ENCODE measurements at places on chromosomes 7 and 10. TPM values are rescaled to one million over a fixed set of nuclear protein-coding genes. Genes with fewer than 3 reads are reported as not detected.

The KLF14 gene
- 0.30 TPM for total RNA-seq

The TYW1B gene
- total RNA-seq: 7.6 TPM

The FXYD4 gene
- total RNA-seq: not detected

The SDK1 gene
- total RNA-seq: 5.7 TPM

The C10orf105 gene
- total RNA-seq: 0.45 TPM

The WAPL gene
- 26.0 TPM for total RNA-seq

The ING3 gene
- 16.8 TPM for total RNA-seq

The C1GALT1 gene
- 14.9 TPM for total RNA-seq

The UNCX gene
- total RNA-seq: not detected

The CDNF gene
- total RNA-seq: 2.7 TPM

The SLC16A9 gene
- total RNA-seq: 19.7 TPM

The ANLN gene
- 4.6 TPM for total RNA-seq

DNA sequence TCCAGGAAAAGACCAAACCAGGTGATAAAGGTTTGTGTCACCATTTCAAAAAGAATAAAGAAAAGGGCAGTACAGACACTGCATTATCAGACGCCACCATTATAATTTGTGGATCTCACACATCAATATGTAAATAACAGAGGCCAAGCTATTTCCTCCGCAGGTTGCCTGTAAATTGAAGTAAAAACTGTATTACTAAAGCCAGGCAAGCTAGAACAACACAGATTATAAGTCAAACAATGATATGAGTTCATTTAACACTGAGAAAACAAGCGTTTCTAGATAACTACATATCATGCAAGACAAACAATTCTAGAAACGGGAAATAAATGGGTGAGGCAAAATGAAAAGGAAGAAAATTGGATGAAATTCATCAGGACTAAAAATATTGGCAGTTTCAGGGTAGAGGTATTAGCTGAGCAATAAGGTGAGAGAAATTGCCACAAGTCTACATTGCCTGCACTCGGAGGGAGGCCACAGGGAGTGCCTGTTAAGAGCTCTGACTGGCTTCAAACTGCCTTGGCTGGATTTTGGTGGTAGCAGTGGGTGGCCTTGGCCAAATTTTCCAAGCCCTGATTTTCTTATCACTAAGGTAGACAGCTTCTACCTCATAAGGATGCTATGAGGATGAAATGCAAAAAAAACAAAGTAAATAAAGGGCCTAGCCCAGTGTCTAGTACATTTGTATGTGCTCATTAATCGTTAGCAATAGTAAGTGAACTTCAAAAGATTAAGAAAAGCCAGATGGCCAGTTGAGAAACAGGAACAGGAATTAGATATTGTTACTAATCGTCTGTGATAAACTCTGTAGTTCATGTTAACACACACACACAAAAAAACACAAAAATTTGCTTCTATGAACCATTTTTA is 240.0 kb upstream of the NFE2L3 start:
- H3K4me3 ChIP-seq: no peak overlapping the region
- DNase-seq: no peak
- H3K27me3 ChIP-seq: no peaks in the 10 kb centered on the region
- no peaks in the 10 kb centered on the region for H3K36me3 ChIP-seq
- no peak overlapping the region for H3K27ac ChIP-seq
- no peaks in the 10 kb centered on the region for H3K4me1 ChIP-seq

DNA sequence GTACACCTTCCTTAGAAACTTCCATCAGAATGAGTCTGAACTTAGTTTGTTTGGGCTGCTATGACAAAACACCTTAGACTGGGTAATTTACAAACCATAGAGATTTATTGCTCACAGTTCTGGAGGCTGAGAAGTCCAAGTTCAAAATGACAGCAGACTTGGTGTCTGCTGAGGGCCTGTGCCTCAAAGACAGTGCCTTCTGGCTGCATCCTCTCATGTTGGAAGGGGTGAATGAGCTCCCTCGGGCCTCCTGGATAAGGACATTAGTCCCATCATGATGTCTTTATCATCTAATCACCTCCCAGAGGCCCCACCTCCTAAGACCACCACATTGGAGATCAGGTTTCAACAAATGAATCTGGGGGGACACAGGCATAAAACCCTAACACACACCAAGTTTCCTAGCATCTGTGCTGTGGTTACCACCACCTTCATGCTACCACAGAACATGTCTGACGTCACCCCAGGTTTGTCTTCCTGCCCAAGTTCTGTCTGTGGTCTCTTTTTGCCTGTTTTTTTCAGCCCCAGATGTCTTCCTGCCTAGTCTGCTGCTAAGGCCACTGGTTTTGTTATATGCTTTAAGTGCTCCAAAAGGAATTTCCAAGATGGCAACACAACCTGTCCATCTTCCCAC is 150.9 kb upstream of the COBL start:
- no peak for DNase-seq
- H3K27me3 ChIP-seq: no peaks in the 10 kb centered on the region
- H3K27ac ChIP-seq: no peak overlapping the region
- peaks cover 7% of the 10 kb centered on the region for H3K4me1 ChIP-seq
- no peak overlapping the region for H3K4me3 ChIP-seq

GRCh38 chr10:68202960-68203353 is 29.0 kb downstream of the ATOH7 start:
- H3K27ac ChIP-seq: no peak overlapping the region
- no peaks in the 10 kb centered on the region for H3K27me3 ChIP-seq
- no peak for DNase-seq
- no peaks in the 10 kb centered on the region for H3K36me3 ChIP-seq

DNA sequence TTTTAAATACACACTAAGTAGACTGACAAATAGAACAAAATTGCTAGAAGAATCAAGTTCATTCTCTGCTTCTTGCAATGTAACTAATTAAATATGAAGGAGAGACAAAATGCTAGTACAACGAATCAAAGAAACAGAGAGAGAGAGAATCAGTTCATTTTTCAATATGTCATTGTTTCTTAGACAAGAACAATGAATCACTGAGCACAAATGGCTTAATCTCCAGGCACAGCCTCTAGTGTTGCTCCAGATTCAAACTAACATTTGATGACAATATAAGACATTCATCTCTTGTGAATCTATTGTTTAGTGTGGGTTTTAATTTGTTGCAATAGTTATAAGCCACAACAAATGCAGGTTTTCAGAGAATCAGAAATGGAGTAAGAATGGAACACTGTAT is 357.4 kb upstream of the TMEM229A start:
- no peaks in the 10 kb centered on the region for H3K36me3 ChIP-seq
- H3K4me3 ChIP-seq: no peak overlapping the region
- no peak overlapping the region for H3K27ac ChIP-seq
- H3K27me3 ChIP-seq: no peaks in the 10 kb centered on the region
- DNase-seq: no peak

DNA sequence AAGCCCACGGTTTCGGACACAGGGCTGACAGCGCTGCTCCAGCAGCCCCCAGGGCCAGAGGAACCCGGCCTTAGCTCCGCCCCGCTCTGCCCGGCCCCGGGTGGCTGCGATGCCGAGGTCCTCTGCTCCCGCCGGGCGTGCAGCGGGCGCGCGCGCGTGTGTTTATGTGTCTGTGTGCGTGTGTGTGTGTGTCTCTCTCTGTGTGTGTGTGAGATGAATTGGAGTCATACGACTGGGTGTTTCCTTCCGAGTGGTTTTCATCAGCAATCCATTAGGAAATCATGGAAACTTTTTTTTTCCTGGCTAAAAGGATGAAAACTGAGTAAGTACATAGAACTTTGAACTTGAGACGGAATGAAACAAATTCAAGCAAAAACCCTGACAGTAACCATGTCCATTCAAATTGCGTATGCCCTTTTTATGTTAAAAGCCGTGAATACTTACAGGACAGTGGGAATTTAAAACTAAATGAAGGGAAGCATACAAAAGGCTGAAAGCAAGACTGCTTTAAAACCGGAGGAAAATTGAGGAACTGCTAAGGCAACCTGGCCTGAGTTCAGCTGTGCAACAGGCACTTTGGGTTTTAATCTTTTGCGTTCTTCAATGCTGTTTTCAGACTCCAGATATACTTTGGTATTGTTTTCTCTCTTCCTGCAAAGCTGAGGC is at the start of gene CPED1:
TSS of gene CPED1 (plus strand) at position 121 of the 666 bp plus-strand sequence. CDS start 911 bp downstream, outside the sequence.
- peak within 1 kb of the TSS; percentile 79 for H3K27ac ChIP-seq
- H3K4me3 ChIP-seq: peak within 1 kb of the TSS; percentile 43
- peaks cover 3% of the 10 kb centered on the region for H3K4me1 ChIP-seq
- no peaks in the 10 kb centered on the region for H3K27me3 ChIP-seq
- no peaks in the 10 kb centered on the region for H3K36me3 ChIP-seq

DNA sequence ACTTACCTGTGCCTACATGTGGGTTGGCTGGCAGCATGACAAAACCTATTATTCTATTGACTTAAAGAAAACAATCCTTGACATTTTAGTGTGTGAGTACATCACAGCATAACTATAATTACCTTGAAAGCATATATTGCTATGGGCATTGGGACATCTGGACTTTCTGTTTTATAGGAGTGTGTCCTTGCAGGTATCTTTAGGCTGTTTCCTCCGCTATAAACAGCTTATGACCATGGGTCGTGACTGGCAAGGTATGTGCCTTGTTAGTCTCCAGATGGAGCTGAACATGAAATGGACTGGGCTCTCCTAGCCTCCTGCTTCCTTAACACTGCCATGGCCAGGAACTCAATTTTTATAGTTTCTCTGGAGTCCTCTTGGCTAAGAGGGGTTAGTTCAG is 317.4 kb upstream of the COBL start:
- H3K27ac ChIP-seq: no peak overlapping the region
- H3K36me3 ChIP-seq: no peaks in the 10 kb centered on the region
- H3K4me3 ChIP-seq: no peak overlapping the region
- no peaks in the 10 kb centered on the region for H3K4me1 ChIP-seq
- DNase-seq: no peak

GRCh38 chr10:124008681-124009080 is 84.7 kb downstream of the CHST15 start:
- H3K27ac ChIP-seq: no peak overlapping the region
- H3K36me3 ChIP-seq: no peaks in the 10 kb centered on the region
- peaks cover 10% of the 10 kb centered on the region for H3K4me1 ChIP-seq
- no peak overlapping the region for H3K4me3 ChIP-seq
- DNase-seq: no peak

- H3K36me3 ChIP-seq: no peaks in the 10 kb centered on the region
- no peak overlapping the region for H3K4me3 ChIP-seq
- no peak for DNase-seq
- no peak overlapping the region for H3K27ac ChIP-seq
- peaks cover 8% of the 10 kb centered on the region for H3K4me1 ChIP-seq
- H3K27me3 ChIP-seq: no peaks in the 10 kb centered on the region
These were observed 28.6 kb downstream of the MTURN start for GRCh38 chr7:30163231-30163894.

DNA sequence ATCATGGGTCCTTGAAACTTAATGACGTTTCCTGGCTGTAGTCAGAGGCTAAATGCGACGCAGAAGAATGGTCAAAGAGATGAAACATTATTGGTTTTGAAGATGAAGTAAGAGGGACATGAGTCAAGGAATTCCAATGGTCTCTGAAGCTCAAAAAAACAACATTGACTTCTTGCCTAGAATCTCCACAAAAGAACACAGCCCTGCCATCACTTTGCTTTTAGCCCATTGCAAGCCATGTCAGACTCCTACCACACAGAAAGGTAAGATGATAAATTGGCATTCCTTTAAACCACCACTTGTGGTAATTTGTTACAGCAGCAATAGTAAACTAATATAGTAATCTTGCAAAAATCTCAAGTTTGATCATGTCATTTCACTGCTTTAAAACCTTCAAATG is 109.4 kb downstream of the TMEM26 start:
- no peaks in the 10 kb centered on the region for H3K4me1 ChIP-seq
- H3K27ac ChIP-seq: no peak overlapping the region
- H3K4me3 ChIP-seq: no peak overlapping the region

DNA sequence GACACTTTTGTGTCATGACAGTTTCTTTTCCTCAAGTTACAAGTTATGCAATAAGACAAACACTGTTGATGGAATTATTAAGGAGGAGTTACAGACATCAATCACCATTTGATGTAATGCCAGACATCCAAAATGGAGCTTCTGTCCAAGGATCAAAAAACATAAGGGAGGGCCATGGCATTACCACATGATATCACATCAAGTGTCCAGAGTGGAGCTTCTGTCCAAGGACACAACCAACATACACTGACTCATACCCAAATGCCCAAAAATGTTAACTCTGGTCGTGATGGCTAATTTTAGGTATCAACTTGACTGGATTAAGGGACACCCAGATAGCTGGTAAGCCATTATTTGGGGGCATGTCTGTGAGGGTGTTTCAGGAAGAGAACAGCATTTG is 140.4 kb downstream of the DOCK4 start:
- peaks cover 18% of the 10 kb centered on the region for H3K4me1 ChIP-seq
- no peaks in the 10 kb centered on the region for H3K27me3 ChIP-seq
- no peak for DNase-seq
- H3K4me3 ChIP-seq: no peak overlapping the region
- no peaks in the 10 kb centered on the region for H3K36me3 ChIP-seq

DNA sequence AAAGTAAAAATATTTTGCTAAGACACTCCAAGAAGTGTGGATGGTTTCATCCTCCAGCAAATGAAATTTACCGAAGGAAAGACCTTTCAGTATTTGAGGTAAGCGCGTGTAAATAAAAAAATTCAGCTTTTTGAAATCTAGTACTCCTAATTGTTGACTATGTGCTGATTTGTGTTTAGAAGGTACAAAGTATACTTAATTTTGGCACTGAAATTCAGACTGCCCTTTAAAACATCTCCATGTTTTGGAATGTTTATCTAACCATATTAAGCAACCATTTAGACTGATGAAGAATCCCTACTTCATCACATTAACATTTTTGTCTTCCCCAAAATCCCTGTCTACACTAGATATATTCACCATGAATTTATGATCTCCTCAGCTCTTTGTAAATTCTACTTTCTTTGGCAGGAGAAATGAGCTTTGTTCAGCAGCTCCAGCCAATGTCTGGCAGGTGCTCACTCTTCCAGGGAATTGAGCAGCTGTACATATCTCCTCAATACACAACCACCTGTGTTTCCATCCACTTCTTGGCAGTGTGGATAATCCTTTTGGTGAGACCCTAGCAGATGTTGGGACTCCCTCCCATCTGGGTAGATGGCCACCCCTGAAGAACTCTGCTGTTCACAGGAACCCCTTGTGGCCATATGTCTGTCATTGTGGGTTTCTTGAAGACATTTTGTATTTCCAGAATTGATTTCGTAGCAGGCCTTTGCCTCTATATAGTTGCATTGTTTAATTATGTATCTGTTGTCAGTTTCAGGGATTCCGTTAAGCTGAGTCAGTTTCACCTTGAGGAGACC is 129.4 kb upstream of the SAMD8 start:
- no peaks in the 10 kb centered on the region for H3K36me3 ChIP-seq
- no peaks in the 10 kb centered on the region for H3K27me3 ChIP-seq
- no peaks in the 10 kb centered on the region for H3K4me1 ChIP-seq
- DNase-seq: no peak
- no peak overlapping the region for H3K4me3 ChIP-seq

DNA sequence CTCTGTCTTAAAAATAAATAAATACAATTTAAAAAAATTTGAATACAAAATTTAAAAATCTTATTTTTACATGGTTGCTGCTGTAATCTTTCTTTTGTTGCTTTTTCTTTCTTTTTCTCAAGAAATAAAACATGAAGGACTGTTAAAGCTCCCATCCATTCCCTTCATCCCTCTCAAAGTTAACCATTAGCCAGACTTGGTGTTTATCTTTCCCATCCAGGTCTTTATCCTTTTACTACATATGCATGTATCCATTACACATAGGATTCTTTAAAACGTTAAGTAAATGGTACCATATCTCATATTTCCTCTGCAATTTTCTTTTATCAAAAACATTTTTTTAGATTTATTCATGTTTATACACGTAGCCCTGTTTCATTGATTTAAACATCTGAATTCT is 70.1 kb downstream of the CREB3L2 start:
- H3K4me1 ChIP-seq: peaks cover 25% of the 10 kb centered on the region
- DNase-seq: no peak
- H3K36me3 ChIP-seq: no peaks in the 10 kb centered on the region
- H3K4me3 ChIP-seq: no peak overlapping the region

- H3K27me3 ChIP-seq: no peaks in the 10 kb centered on the region
- DNase-seq: peak; percentile 51
- H3K4me3 ChIP-seq: no peak overlapping the region
- peaks cover 7% of the 10 kb centered on the region for H3K4me1 ChIP-seq
These were observed 175.9 kb downstream of the BAMBI start for GRCh38 chr10:28853195-28853594.

Measured in ovary (tissue), 10 donors.